ENCODE measurements at places on chromosomes 12 and 14. TPM values are rescaled to one million over a fixed set of nuclear protein-coding genes. Genes with fewer than 3 reads are reported as not detected.

- DNase-seq: no peak
Measured at GRCh38 chr12:19484738-19485137, 45.4 kb downstream of the AEBP2 start.

Gene KRT83
- polyA plus RNA-seq: not detected

GRCh38 chr12:71440345-71440762 is 756 bp downstream of the LGR5 start:
- DNase-seq: no peak

Gene KIF26A
- 0.60 TPM for polyA plus RNA-seq

Gene BEST3
- not detected for polyA plus RNA-seq

GRCh38 chr12:115574826-115575225 is 702.7 kb downstream of the MED13L start:
- DNase-seq: no peak

Gene RD3L
- not detected for polyA plus RNA-seq

Measured in sigmoid colon (tissue), 7 donors.